ENCODE measurements at places on chromosomes 6 and 20.

DNA sequence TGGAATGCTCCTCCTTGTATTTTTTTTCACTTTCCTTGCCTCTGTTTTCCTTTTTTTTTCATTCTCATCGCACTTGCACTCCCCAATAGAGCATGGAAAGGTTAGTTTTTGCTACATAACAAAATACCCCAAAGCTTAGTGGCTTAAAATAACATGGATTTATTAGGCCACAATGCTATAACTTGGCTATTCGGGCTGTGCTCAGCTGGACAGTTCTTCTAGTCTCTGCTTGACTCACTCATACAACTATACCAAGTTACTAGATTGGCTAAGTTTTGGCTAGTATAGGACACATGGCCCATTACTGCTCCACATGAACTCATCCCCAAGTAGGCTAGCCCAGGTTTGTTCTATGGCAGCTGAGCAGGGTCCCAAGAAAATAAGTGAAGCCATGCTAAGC is 94.5 kb upstream of the ANKEF1 start:
- DNase-seq: no peak

- no peak for DNase-seq
Measured at GRCh38 chr6:3351105-3351676, 92.4 kb downstream of the PSMG4 start.

GRCh38 chr6:37779902-37780628 is 39.5 kb upstream of the ZFAND3 start:
- no peak for DNase-seq

- no peak for DNase-seq
Measured at GRCh38 chr6:24064106-24064505, 61.9 kb upstream of the NRSN1 start.

DNA sequence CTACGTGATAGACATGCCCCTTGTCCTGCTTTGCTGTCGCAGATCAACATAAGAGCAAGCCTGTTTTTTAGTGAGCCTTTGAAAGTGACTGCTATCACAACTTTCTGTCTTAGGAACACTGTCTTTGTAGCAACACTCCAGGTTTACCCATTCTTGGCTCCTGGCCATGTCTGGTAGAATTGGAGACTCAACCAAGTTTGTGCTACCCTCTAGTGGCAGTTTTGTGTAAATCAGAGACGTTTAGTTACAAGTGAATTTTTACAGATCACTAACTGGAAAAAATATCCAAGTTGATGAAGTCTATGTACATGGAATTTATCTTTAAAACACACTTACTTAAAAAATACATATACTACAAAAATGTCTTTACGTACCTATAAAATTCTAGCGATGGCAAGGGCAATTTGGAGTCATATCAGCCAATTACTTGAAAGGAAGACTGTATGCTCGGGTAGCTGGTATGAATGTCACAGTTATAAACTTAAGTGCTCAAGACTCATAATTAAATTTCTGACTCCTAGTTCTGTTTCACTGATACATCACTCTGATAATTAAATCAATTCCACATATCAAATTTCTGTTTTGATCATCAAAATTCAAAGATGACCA is 101.4 kb downstream of the ADGB start:
- peak; percentile 3 for DNase-seq

DNA sequence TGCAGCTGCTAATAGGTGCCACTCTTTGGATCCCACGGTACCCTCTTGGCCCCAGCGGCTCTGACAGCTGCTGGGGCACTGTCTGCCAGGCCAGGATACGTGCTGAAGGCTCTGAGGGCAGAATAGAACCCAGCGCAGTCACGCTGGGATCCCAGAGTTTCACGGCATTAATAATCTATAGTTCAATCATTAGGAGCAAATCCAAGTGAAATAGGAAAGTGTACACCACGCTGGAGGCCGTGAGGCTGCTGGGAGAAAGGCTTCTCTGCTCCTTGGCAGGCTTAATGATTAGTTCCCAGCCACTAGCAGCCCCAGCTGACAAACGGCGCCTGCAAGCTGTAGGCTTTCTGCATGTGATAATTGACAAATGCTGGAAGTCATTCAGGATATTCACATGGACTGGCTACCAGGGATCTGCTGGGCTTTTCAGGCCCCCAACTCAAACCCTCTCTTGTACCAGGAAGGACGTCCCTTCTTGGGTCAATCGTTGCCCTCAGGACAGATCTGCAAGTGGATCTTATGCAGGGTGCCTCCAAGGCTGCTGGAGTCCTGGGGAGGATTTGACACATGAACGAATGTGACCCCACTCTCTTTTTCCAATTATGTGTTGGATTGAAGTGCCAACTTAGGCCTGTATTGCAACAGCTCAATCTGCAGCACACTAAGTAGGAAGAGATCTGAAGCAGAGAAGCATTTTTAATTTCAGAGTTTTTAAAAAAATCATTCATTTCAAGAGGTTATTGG is 50.1 kb upstream of the INSM1 start:
- no peak for DNase-seq

DNA sequence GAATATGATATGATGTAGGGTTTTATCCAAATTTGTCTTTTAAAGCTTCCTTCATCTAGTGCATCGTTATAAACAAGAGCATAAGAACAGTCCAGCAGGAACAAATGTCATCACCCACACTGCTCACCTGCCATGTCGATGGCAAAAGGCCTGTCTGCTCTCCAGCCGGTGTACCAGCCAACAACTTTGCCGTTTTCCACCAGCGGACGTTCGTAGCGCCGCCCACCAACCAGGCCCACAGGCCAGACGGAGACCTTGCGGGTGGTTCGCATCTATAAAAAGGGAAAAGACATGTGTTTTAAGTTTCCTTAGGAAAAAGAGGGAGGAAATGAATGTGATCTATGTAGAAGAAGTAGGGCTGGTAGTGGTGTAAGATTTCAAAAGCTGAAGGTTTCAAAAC is 62.9 kb downstream of the B3GAT2 start:
- no peak for DNase-seq
